ENCODE measurements at places on chromosomes 1 and 21. TPM values are rescaled to one million over a fixed set of nuclear protein-coding genes. Genes with fewer than 3 reads are reported as not detected.

The CHRM3 gene
- 5.2 TPM for total RNA-seq

The ASCL5 gene
- total RNA-seq = not detected

The PRKCZ gene
- 2.2 TPM for total RNA-seq

The SPATA17 gene
- 1.5 TPM for total RNA-seq
